ENCODE measurements at places on chromosomes 4 and X.

DNA sequence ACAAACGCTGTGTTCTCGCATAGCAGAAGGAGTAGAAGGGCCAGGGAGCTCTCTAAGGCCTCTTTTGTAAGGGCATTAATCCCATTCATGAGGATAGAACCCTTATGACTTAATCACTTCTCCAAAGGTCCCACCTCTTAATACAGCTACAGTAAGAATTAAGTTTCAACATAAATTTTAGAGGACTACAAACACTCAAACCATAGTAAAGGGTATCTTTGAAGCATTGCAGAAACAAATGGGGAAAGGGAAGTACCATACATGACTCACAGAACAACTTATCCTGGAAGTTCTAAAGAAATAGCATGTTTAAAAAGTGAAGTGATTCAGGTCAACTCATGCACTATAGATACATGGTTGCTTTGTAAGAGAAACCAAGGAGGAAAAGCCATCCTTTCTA is 680.8 kb downstream of the RPA4 start:
- DNase-seq, result no peak

DNA sequence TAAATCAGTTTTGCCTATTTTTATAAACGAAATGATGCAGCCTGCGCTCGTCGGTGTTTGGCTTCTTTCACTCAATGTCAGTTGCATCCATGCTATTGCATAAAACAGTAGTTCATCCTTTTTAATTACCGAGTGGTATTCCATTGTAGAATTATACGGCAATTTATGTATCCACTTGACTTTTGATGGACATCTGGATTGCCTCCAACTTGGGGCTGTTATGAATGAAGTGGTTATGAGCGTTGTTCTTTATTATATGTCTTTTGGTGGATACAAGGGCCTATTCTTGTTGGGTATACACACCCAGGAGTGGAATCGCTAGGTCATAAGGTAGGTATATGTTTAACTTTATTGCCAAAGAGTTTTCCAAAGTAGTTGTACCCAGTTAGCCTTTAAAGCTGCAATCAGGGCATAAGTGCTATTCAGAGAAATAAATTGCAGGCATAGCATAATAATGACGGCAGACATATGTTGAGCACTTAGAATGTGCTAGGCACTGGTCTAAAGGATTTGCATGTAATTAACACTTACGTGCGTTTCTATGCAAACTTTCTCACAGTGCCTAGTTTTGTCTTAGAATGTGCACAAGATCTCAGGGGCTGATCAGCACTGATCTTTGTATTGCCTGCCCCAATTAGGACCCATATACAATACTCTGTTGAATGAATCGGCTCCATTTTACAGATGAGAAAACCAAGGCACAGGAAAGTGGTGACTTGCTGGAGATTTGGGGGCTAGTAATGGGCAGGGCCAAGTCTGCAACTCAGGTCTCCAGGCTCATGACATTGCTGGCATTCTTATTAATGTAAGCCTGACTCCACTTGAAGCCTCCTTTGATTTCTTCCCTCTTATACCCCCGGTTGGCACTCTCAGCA is 407.0 kb downstream of the BCOR start:
- DNase-seq, result no peak

- DNase-seq, result no peak
Measured at GRCh38 chr4:70778888-70779422, 57.2 kb downstream of the RUFY3 start.

DNA sequence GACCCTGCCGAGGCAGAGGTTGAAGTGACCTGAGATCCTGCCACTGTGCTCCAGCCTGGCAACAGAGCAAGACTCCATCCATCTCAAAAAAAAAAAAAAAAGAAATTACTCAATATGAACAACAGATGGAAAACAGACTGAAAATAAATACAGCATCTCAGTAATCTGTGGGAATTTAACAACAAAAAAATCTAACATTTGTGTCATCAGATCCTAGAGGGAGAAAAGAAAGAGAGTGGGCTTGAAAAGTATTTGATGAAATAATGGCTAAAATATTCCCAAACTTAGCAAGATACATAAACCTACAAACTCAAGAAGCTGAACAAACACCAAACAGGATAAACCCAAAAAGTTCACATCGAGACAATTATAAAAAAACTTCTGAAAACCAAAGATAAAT is 84.7 kb downstream of the CENPC start:
- DNase-seq, result no peak

- no peak for DNase-seq
Measured at GRCh38 chrX:147738265-147738664, 173.5 kb upstream of the FMR1 start.

- DNase-seq, result no peak
Measured at GRCh38 chrX:10525381-10526120, 94.8 kb downstream of the MID1 start.

- no peak for DNase-seq
Measured at GRCh38 chrX:9612146-9612505, 147.3 kb downstream of the TBL1X start.

DNA sequence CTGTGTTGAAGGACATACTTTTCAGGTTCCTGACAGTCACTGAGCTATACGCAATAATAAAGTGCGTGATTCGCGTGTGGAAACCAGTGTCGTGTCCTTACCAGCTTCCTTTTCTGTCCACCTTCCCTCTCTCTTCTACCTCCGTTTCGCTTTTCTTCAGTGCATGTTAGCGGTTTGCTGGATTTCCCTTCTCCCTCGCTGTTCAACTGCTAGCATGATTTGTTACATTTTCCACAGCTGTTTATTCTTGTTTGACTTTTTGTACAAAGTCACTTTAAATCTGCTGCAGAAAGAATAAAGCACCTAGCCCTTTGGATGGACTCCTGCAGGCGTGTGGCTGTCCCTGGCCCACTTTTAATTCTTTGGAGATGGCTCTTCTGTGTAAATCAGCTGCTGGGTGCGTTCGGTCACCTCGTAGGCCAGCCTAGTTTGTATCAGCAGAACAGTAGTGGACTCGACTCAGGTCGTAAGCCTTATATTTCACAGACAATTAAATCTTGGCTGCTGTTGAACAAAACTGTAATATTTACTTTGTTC is 8.9 kb upstream of the HAND2 start:
- no peak for DNase-seq

DNA sequence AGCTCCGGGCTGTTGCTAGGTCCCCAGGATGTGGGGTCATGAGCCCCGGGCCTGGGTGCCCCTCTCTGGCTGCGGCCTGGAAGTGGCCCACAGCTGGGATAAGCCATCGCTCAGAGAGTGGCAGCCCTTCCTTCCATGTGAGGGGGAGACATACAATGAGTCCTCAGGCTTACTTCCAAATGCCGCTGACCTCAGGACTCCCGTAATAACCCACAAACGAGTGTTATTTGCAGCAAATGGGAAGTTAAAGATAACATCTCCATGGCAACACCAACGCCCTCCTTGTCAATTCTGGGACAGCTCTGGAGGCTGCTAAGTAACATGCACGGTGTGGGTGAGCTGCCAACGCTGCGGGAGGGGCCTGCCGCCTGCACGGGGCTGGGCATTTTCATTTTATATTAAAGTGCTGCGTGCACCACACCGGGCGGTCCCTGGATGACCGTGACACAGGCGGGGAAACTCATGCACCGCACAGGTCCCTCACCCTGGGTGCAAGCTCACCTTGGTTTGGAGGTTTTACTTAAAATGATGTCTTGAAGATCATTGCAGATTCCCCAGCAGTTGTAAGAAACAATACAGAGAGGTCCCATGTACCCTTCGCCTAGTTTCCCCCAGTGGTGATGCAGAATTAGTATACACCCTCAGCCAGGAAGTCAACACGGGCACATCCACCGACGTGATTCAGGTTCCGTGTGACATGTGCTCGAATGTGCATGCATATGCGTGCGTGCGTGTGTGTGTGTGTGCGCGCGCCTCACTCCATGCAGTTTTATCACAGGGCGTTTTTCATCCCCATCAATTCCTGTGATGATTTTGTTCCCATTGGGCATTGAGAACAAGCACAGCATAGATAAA is 79.4 kb downstream of the ABLIM2 start:
- DNase-seq, result no peak

DNA sequence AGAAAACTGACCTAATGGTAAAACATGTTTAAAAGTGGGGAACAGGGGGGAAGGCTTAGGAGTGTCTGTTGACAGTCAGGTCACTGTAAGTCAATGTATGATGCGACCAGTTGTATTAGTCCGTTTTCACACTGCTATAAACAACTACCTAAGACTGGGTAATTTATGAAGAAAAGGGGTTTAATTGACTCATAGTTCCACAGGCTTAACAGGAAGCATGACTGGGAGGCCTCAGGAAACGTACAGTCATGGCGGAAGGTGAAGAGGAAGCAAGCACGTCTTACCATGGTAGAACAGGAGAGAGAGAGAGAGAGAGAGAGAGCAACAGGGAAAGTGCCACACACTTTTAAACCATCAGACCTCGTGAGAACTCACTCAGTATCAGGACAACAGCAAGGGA is 13.0 kb upstream of the PLAC1 start:
- no peak for DNase-seq

- DNase-seq, result no peak
Measured at GRCh38 chr4:48706736-48707135, 73.3 kb downstream of the FRYL start.

GRCh38 chr4:88802585-88803286 is 105.1 kb upstream of the NAP1L5 start:
- DNase-seq, result no peak

DNA sequence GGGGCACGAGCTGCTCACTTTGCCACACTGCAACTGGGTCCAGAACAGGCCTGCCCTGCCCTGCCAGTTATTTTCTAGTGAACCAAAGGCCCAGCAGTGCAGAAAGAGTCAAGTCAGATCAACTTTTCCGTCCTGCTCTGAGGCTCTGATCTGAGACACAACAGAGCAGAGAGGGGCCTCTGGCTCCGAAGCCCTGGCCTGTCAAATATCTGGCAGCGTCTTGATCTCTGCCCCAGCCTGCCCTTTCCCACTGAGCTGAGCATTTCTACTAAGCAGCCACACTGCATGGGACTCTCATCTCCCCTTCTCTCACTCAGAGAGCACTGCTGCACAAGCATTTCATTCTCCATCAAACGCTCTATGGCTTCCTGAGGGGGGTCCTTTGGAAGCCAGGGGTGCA is 11.8 kb downstream of the IGFBP7 start:
- DNase-seq, result no peak

DNA sequence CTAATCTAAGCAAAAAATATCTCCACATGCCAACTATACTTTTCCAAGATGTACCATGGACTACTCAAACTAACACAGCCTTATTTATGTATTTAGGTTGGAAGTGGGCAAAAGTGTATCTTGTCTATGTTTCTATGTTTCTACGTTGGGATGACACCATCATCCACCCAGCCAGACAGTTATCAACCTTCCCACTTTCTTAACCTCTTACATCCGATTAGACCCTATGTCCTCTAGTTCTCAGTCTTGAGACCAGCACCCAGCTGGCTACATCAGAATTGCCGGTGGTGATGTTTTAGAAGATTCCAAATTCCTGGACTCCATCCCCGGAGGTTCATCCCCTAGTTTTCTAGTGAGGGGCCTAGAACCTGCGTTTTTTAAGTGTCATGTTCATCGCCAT is 1.0 kb upstream of the AASDH start:
- DNase-seq, result no peak

- no peak for DNase-seq
Measured at GRCh38 chr4:66589183-66589582, 918.9 kb upstream of the EPHA5 start.

All from midbrain (tissue), 1 donor.